T-helper 17 cell (primary cell): ENCODE measurements at places on chromosomes 4 and X. TPM values are rescaled to one million over a fixed set of nuclear protein-coding genes. Genes with fewer than 3 reads are reported as not detected.
A peak's percentile ranks its signal among the peaks of the same experiment; 100 is the strongest.

The TEX13D gene
- total RNA-seq = not detected

The STBD1 gene
- total RNA-seq = 0.15 TPM

The FGFBP2 gene
- total RNA-seq = not detected

The RTL5 gene
- 2.7 TPM for total RNA-seq

The MAGEA9B gene
- not detected for total RNA-seq

The CPXCR1 gene
- total RNA-seq = not detected

The BEND4 gene
- 0.47 TPM for total RNA-seq

DNA sequence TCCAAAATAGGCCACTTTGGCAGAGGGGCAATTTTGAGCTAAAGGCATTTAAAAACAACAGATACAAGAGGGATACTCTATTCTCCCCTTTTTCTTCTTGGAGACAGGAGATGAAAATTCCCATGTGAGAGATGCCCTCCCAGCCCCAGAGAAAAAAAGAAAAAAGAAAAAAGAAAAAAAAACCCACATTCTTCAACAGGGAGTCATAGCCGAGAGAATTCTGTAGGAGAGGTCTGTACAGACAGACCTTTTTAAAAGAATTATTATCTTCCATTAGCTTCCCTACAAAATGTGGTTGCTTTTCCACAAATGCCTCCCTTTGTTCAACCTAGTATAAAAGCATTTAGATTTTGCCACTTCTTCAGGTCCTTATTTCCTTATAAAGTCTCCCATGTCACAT, 89.9 kb downstream of the SPCS3 start:
- no peak overlapping the region for H3K27ac ChIP-seq
- DNase-seq = no peak
- H3K27me3 ChIP-seq = no peaks in the 10 kb centered on the region
- no peaks in the 10 kb centered on the region for H3K4me1 ChIP-seq

DNA sequence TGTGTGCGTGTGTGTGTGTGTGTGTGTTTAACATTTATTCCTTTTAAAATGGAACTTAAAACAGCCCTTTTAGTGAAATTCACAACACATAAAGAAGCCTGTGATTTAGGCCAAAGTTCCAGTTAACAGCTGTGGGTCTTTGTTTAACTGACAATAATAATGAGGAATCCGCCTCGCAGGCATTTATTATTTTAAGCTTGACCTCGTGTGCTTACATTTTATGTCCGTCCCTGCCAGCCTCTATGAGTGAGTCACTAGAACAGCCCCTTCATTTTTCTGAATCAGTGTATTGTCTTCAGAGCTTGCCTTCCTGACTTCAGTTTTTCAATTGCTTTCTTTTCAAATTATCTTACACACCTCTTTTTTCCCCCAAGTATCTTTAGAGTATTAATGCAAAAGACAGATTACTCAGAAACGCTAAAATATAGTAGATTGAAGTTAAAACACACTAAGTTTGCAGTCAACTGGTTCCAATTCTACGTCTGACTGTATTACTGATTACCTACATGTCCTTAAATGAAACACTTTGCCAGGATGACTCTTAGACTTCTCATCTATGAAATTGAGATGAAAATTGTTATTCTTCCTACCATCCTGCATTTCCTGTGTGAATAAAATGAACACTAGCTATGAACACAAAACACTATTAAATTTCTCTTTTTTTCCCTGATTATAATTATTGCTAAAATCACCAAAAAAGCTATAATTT, 319.6 kb upstream of the HS3ST1 start:
- no peaks in the 10 kb centered on the region for H3K4me1 ChIP-seq
- no peak overlapping the region for H3K4me3 ChIP-seq
- DNase-seq = no peak
- H3K36me3 ChIP-seq = peaks cover 2% of the 10 kb centered on the region
- H3K27ac ChIP-seq = no peak overlapping the region

- DNase-seq = no peak
- no peak overlapping the region for H3K4me3 ChIP-seq
- H3K27ac ChIP-seq = no peak overlapping the region
- H3K4me1 ChIP-seq = no peaks in the 10 kb centered on the region
- no peaks in the 10 kb centered on the region for H3K27me3 ChIP-seq
These were observed 130.3 kb downstream of the ADGRA3 start for GRCh38 chr4:22385611-22386011.

DNA sequence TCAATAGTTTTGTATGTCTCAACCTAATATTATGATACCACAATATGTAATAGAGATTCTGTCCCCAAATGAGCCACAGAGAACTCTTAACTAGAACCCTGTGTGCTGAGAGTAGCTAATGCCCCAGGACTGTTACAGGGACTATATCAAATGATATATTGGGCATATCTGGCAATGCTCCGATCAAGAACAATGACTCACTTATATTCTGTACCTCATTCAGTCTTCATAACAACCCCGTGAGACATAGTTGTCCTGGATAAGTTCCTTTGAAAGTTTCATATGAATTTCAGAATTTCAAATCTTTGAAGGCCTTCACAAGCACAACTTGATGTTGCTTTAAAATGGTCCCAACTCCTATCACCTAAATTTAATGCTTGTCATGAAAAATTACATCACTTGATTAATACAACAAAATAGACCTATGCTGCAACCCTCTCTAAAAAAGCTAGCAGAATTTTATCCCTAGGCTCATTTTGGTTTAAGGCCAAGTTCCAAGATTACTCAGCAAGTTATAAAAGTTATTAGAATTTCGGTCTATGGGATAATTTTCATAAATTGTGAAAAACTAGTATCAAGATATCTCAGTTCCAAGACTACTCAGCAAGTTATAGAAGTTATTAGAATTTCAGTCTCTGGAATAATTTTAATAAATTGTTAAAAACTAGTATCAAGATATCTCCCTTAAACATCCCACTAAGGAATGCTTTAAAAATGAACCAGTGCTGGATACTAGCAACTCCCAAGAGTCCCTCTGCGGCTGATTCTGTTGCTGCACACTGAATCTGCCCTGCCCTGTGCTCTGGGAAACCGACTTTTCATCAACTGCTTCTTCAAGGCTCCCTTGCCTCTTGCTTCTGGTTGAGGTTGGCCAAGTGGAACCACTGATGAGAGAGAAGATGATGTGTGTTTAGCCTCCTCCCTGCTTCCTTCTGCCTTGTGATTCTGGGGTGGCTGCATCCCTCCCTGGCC, 6.0 kb upstream of the ANXA3 start:
- H3K36me3 ChIP-seq = peaks cover 2% of the 10 kb centered on the region
- H3K27me3 ChIP-seq = peaks cover 44% of the 10 kb centered on the region
- H3K27ac ChIP-seq = no peak overlapping the region
- peaks cover 3% of the 10 kb centered on the region for H3K4me1 ChIP-seq
- DNase-seq = no peak
- H3K4me3 ChIP-seq = no peak overlapping the region

DNA sequence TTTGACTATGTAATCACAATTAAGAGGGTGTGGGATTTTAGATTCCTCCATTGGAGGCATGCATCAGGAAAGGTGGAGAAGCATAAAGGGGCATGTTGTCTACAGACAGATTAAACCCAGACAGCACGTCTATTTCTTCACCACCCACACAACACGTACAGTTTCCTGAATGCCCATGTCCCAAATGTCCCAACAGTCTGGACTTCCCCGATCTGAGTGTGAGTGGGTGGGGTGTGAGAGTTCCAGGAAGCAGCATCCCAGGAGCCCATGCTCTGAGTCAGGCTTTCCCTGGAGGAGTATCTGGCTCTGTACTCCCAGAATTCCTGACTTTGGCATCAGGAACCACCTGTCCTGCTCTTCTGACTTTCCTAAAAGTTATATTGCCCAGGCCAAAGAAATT, 30.8 kb upstream of the NDP start:
- H3K27me3 ChIP-seq = no peaks in the 10 kb centered on the region
- no peak overlapping the region for H3K27ac ChIP-seq
- DNase-seq = no peak
- no peaks in the 10 kb centered on the region for H3K36me3 ChIP-seq
- no peaks in the 10 kb centered on the region for H3K4me1 ChIP-seq
- no peak overlapping the region for H3K4me3 ChIP-seq

DNA sequence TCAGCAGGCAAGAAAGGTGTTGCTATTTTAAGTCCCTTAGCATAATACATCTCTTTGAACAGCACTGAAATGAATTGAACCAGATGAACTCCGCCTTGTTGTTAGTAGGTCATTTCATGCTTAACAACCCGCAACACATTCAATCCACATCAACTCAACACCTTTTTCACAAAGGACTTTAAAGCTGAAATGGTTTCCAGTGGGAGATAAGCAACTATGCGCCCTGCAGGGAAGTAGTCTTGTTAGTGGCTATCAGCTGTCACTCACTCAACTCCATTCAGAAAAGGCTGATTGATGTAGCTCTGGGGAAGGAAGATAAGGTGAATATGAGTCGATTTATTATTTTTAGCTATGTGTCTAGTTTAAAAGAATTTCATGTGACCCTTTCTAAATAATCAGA, 46.0 kb downstream of the ATP8A1 start:
- no peak overlapping the region for H3K27ac ChIP-seq
- H3K4me1 ChIP-seq = peaks cover 7% of the 10 kb centered on the region
- DNase-seq = no peak
- no peaks in the 10 kb centered on the region for H3K27me3 ChIP-seq
- peaks cover 5% of the 10 kb centered on the region for H3K36me3 ChIP-seq

DNA sequence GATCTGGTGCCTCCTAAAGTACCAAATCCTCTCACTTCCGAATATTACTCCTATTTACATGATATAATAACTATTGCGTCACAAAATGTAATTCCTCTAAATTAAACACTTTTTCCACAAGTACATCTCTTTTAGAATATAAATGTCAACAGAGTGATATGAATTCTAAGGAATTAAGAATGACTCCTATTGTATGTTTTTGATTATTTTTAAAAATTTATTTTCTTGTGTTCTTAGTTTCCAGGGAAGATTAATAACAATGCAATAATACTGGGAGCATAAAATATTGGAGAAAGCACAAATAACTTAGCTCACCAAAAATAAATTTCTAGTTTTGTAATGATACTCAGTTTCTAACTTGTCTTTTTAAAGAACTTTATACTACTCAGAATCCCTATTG, 184.9 kb downstream of the PCDH18 start:
- no peak for DNase-seq
- no peak overlapping the region for H3K4me3 ChIP-seq
- no peaks in the 10 kb centered on the region for H3K27me3 ChIP-seq
- H3K36me3 ChIP-seq = no peaks in the 10 kb centered on the region
- H3K27ac ChIP-seq = no peak overlapping the region

- H3K27ac ChIP-seq = peak overlapping the region; percentile 88
- no peaks in the 10 kb centered on the region for H3K27me3 ChIP-seq
- peaks cover 2% of the 10 kb centered on the region for H3K36me3 ChIP-seq
- no peak for DNase-seq
- H3K4me1 ChIP-seq = peaks cover 37% of the 10 kb centered on the region
These were observed 25.4 kb upstream of the TNIP3 start for GRCh38 chr4:121189326-121190215.

- H3K4me1 ChIP-seq = peaks cover 2% of the 10 kb centered on the region
- peaks cover 6% of the 10 kb centered on the region for H3K36me3 ChIP-seq
- DNase-seq = no peak
- peaks cover 15% of the 10 kb centered on the region for H3K27me3 ChIP-seq
These were observed 108.8 kb upstream of the MYOZ2 start for GRCh38 chr4:119026662-119027444.

GRCh38 chr4:40525752-40526598, 103.7 kb downstream of the RBM47 start:
- no peak overlapping the region for H3K27ac ChIP-seq
- DNase-seq = no peak
- no peaks in the 10 kb centered on the region for H3K36me3 ChIP-seq

GRCh38 chrX:1336331-1336943, at the start of gene IL3RA:
TSS of gene IL3RA (plus strand) at chrX:1336785. CDS start at chrX:1341766, 4,981 bp downstream.
- H3K27me3 ChIP-seq = peaks cover 21% of the 10 kb centered on the region
- DNase-seq = no peak
- H3K36me3 ChIP-seq = no peaks in the 10 kb centered on the region
- H3K27ac ChIP-seq = peak within 1 kb of the TSS; percentile 59
- peak within 1 kb of the TSS; percentile 80 for H3K4me3 ChIP-seq

GRCh38 chrX:42759881-42760280, 18.1 kb downstream of the PPP1R2C start:
- DNase-seq = no peak
- no peak overlapping the region for H3K4me3 ChIP-seq
- H3K4me1 ChIP-seq = no peaks in the 10 kb centered on the region

DNA sequence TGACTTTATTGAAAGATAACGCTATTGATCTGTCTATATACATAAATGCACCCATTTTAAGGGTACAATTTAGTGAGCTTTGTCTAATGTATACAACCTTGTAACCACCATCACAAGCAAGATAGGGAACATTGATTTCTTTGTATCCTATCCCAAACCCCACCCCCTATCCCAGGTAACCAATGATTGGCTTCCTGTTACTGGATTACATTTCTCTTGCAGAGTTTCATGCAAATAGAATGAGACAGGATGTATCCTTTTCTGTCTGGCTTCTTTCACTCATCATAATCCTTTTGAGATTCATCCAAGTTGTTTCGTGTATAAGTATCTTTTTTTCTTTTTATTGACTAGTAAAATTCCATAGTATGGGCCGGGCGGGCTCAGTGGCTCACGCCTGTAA, 1.6 kb upstream of the GRIPAP1 start:
- H3K4me3 ChIP-seq = peak overlapping the region; percentile 41
- no peak overlapping the region for H3K27ac ChIP-seq
- no peaks in the 10 kb centered on the region for H3K27me3 ChIP-seq

DNA sequence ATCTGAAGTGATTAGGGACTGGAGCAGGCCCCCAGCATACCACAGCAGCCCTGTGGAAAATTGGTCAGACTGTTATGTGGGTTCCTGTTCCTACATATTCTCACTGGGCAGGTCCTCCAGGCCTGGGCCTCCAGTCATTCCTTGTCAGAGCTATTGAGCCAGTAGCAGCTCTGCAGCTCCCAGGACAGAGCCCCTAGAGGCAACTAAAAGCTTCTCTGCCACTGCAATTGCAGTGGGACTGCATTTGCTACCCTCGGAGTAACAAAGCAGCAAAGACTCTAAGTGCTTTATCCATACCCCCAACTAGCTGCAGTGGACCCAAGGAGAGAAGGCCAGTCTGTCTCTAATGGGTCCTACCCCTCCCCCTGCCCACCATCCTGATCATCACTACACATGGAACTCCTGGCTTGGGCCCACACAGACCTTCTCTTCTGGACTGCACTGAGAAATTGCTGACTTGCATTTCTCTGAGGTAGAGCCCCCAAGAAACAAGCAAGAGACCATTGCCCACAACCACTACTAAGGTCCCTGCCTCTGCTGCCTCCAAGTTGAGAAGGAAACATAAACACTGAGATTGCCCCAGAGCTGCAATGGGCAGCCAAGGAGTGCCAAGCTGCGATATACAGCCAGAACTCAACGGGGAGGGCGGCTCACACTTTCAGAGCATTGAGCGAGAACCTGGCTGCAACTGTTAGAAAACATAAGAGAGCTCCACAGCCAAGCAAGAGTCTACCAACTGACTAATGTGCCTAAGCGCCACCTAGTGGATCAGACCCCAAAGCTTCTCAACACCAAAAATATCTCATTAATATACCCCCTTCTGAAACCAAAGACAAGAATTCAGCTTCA, 738.7 kb upstream of the NDST4 start:
- no peaks in the 10 kb centered on the region for H3K27me3 ChIP-seq
- no peaks in the 10 kb centered on the region for H3K36me3 ChIP-seq
- no peak for DNase-seq
- H3K4me3 ChIP-seq = no peak overlapping the region
- no peaks in the 10 kb centered on the region for H3K4me1 ChIP-seq
